ENCODE measurements at places on chromosomes 4 and X.

GRCh38 chr4:126647756-126648397 is 984.9 kb upstream of the INTU start:
- no peak for DNase-seq

- no peak for DNase-seq
These were observed 604.6 kb upstream of the GRIA3 start for GRCh38 chrX:122579526-122579925.

- no peak for DNase-seq
These were observed 139.9 kb downstream of the NDST3 start for GRCh38 chr4:118173956-118174725.

GRCh38 chr4:53778155-53778554 is 186.9 kb upstream of the LNX1 start:
- no peak for DNase-seq

DNA sequence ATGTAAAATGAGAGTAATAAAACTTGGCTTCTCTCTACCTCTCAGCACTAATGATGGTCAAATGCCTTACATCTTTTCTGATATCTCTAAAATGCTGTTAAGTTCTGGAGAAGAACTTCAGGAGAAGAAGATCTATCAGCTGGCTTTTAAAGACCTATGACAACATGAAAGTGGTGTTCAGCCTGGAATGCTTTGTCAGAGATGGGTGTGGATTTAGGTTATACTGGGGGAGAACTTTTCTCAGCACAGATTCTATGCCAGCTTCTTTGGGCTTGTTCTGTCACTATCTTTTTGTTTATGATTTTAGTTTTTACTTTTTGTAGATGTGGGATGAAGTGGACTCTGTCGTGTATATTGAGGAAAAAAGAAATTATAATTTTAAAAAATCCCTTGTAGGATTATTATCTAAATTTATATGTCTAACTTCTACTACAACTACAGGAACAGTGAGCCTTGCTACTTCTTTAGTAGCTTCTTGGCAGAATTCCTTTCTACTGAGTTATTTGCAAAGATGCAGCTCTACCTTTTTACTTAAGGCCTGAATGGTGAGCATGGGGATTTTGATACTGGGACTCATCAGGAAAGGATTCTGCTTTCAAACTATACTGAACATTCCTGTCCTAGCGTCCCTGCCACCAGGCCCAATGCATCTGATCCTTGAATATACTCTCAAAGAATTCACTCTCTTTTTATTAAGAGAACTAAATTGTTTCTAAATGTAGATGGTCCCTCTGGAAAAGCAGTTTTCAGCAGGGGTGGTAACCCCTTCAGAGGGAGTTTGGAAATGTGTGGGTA is 19.6 kb downstream of the CYP2U1 start:
- no peak for DNase-seq

- no peak for DNase-seq
These were observed 59.3 kb downstream of the ELOVL6 start for GRCh38 chr4:110139111-110139510.

DNA sequence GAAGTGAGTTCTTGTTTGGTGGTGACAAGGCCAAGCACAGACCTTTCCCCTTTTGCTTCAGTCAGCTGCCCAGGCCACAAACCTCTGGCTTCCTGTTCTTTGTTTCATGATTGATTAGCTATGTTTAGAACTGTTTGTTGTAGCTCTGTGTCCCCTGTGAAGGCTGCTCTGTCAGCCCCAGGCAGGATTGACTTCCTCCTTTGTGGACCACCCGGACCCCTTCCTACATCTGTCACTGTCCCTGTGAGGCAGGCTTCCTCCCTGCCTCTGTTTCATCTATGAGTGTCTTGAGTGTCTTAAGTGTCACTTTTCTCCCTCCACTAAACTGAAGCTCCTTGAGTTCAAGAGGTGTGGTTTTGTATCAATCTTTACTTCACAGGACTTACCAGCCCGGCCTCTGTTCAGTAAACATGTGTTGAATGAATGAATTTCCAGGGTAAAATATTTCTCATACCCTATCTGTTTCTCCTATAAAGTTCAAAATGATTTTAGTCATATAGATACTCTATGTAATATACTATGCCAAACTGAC is 83.5 kb downstream of the ZNF674 start:
- DNase-seq: no peak

GRCh38 chr4:102683881-102684609 is 76.7 kb downstream of the MANBA start:
- no peak for DNase-seq

GRCh38 chrX:150032742-150033141 is 94.5 kb upstream of the EOLA2 start:
- peak; percentile 82 for DNase-seq

DNA sequence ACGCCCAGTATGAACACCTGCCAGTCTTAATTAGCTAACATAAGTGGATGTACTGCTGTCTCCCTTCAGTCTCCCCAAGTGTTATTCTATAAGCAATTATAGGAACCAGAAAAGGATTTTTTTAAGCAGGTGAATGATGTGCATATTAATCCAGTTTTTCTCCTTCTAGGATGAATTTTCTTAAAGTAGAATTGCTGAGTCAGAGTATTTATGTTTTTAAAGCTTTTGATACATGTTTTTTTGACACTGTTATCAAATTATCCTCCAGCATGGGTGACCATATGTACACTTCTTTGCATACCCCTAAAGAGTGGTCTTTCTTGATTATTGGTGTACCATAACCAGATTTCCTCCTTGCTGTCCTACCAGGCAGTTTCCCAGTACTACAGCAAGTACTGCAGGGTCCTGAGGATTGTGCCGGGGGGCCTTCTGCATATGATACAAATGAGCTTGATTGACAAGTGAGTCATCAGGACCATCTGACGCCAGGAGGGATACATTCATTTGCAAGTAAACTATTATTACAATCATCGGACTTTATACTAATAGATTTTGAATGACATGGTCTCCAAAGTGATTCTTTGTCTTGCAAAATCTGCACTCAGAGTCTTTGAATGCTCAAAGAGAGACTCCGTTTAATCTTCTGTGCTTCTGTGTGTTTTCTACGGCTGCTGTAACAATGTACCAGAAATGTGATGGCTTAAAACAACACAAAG is 10.7 kb upstream of the PCYT1B start:
- DNase-seq: peak; percentile 7

DNA sequence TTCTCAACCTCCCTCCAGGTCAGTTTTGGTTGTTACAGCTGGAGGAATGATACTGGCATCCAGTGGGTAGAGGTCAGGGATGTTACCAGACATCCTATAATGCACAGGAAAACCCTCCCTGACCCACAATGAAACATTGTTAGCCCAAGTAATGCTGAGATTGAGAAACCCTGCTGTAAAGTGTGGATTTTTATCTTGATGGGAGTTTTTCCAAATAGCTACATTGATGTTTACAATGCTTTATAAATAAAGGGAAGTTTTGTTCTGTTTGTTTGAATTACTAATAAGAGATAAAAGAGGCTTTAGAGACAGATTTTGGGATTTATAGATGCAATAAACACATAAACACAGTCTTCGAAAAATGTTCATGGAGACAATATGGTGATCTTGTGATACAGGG is 194.0 kb upstream of the NUDT6 start:
- no peak for DNase-seq

- DNase-seq: peak; percentile 8
These were observed 44.7 kb upstream of the BEX4 start for GRCh38 chrX:103170216-103170615.

- peak; percentile 6 for DNase-seq
These were observed 191.8 kb downstream of the SHROOM3 start for GRCh38 chr4:76626686-76627465.

GRCh38 chr4:171390626-171391025 is 422.6 kb upstream of the GALNTL6 start:
- peak; percentile 1 for DNase-seq

DNA sequence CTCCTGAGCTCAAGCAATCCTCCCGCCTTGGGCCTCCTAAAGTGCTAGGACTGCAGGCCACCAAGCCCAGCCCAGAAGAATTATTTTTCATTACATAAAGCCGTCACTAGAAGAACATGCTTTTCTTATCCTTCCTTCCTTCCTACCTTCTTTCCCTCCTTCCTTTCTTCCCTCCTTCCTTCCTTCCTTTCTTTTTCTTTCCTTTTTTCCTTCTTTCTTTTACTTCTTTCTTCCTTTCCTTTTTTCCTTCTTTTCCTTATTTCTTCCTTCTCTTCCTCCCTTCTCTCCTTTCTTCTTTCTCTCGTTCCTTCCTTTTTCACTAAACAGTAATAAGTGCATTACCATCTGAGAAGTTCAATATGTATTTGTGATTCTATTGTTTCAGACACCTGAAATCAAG is 121.4 kb downstream of the ATP10D start:
- DNase-seq: no peak

- DNase-seq: no peak
These were observed 1451.9 kb upstream of the AGA start for GRCh38 chr4:178894126-178894525.

GRCh38 chrX:680062-680461 is 49.5 kb downstream of the SHOX start:
- DNase-seq: no peak

- DNase-seq: no peak
These were observed 31.0 kb upstream of the SOD3 start for GRCh38 chr4:24764345-24764744.

DNA sequence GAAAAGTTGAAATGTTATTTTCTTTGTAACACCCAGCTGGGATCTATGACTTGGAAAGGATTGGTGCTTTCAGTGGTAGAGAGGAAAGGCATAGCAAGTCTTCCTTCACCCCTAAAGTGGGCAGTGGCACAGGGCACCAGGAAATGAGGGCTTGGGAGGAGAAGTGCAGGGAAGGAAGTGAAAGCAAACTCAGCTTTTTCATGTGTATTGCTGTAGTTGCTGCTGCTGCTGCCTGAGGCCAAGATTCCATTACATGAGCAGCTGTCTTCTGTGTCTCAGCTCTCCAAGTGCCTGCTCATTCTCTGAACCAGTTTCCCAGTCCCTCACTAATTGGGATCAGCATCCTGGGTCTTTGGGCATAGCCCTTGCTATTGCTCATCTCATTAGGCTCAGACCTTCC is 2.6 kb downstream of the HCCS start:
- DNase-seq: no peak

GRCh38 chr4:68997040-68997439 is 45.4 kb upstream of the UGT2A3 start:
- no peak for DNase-seq

- DNase-seq: no peak
These were observed 38.2 kb upstream of the PLAC8 start for GRCh38 chr4:83152746-83153145.

DNA sequence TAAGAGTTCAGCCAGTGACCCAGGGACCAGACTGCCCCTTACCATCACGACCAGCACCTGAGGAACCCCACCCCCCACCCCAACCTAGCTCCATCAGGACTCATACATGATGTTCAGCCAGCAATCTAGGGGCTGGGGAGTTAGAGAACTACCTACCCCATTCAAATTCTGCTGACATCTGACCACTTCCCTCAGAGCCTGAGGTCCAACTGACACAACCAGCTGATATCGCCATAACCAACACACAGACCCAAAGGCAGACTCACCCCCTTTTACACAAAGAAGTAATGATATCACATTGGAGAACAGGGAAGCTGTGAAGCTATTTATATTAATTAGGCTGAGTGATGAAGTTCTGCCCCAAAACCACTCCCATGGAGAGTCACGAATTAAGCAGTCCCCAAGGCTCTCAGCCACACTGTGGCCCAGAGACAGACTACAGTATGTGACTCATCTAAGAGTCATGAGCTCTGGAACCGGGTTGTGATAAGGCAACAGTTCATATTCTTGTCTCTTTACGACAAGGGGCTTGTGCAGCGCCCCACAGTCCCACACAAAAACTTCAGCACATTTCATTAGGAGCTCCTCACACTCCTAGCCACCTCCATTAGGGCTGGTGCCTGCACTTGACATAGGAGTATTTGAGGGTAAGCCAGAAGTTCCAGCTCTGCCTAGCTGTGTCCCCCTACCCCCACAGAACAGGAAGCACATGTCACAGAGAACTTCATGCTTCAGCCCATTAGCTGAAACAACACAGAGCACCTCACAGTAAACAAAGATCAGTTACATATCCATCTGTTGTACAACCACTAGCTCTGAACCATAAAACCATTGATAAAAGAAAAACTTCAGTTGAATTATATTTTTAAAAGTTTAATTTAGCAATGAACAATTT is 184.7 kb upstream of the ZCCHC13 start:
- DNase-seq: peak; percentile 16

DNA sequence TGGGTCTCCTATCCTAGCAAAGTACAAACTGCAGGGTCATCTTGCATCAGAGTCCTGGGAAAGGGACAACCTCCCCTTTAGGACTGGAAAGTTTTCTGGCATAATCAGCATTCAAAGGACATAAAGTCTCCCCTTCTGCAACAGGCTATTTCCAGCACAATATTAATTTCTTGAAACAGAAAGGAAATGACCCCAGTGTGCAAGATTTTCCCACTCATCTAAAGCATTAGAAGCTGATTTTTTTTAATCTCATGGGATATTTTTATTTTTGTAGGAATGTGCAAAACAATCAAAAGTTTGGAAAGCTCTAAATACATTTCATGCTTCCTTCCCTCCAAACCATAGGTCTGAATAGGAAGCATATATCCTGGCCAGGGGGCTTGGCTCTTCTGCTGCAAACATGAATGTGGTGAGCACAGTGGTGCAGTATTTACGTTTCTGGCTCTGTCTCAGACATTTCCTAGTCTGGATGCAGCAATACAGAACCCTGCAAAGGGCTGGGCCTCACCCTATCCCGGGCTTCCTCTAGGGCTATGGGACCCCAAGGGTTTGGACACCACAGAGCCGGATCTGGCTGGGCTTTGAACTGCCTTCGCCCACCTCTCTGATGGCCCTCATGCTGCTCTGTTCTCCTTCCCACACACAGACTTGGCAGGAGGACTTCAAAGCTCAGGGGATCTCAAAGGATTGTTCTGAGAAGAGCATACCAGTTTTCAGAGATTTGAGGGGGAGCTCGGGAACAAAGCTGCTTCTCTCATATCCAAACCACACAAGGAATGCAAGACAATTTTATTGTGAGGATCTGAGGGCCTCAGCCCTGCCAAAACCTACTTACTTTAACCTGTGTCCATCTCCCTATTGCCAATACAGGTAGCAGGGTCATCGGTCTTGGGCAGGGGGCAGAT is 64.9 kb downstream of the POLR2B start:
- no peak for DNase-seq

- peak; percentile 62 for DNase-seq
These were observed 15.6 kb upstream of the CWH43 start for GRCh38 chr4:48970471-48970921.

GRCh38 chrX:19372547-19373331 is 29.0 kb downstream of the PDHA1 start:
- DNase-seq: peak; percentile 83

GRCh38 chrX:5100004-5100403 is 1128.7 kb downstream of the NLGN4X start:
- DNase-seq: no peak
